ENCODE measurements at places on chromosomes 6 and 20. TPM values are rescaled to one million over a fixed set of nuclear protein-coding genes. Genes with fewer than 3 reads are reported as not detected.

DNA sequence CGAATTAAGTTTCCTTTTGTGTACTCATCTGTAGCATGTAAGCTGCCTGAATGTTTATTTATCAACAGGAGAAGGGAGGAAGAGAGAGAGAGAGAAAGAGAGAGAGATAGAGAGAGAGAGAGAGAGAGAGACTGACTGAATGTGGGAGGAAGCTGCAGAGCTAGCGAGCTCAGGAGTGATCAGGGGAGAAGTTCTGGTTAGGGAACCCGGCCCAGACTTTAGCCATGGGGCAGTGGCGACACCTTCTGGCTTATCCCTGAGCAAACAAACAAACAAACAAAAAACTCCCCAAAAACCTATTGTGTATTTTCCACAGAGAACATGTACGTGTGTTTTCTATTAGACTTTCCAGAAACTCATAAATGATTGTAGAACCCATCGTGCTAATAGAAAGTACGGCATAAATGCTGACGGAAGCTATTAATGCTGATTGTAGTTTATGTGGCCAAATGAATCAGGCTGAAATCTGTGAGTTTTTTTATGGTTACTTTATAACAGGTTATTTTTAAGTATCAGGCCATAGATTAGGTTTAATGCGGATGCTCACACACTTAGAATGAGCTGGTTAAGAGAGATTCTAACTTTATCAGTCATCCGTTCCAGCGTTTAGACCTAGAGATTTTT lies 92.8 kb downstream of the CLIC5 start:
- no peak overlapping the region for H3K4me3 ChIP-seq
- DNase-seq = peak; percentile 41
- no peak overlapping the region for H3K27ac ChIP-seq
- H3K27me3 ChIP-seq = no peaks in the 10 kb centered on the region
- no peaks in the 10 kb centered on the region for H3K36me3 ChIP-seq
- peaks cover 2% of the 10 kb centered on the region for H3K4me1 ChIP-seq

- H3K4me3 ChIP-seq = no peak overlapping the region
- no peaks in the 10 kb centered on the region for H3K36me3 ChIP-seq
- H3K27ac ChIP-seq = no peak overlapping the region
Measured at GRCh38 chr6:106194949-106195921, 109.1 kb downstream of the PRDM1 start.

DNA sequence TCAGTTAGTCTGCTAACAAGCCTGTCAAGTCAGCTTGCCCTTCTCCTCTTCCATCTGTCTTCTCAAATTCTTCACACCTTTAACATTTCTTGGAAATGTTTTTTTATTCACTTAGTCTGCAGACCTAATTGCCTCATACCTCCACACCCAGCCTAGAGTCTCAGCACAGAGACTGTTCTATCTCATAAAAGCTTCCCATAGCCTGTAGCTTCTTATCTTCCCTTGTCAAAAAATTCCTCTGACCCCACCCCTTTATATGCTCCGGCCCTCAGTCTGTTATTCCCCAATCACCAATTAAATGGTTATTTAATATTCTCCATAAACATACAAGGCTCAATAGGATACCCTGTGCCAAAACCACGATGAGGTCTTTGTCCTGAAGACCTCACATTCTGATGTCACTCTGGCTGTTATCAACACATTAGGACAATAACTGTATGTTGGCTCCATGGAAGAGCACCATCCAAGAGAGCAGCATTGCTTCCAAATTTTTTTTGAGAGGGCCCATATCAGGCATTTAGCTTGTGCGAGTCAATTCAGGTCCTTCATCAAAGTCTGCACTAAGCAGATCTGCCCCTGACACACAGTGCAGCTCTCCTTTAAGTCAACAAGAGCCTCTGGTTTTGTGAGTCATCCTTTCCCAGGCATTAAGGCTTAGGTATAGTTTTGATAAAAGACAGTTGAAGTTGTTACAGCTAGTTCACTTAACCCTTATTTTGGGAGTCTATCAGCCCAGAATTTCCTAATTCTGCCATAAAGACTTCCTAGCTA lies 83.2 kb upstream of the TBX18 start:
- no peak overlapping the region for H3K27ac ChIP-seq
- no peak overlapping the region for H3K4me3 ChIP-seq
- H3K36me3 ChIP-seq = no peaks in the 10 kb centered on the region
- no peaks in the 10 kb centered on the region for H3K27me3 ChIP-seq

TREML1 gene
- total RNA-seq = 0.39 TPM

GRCh38 chr6:89928604-89929003 lies 34.3 kb downstream of the GJA10 start:
- peaks cover 13% of the 10 kb centered on the region for H3K36me3 ChIP-seq
- H3K4me3 ChIP-seq = no peak overlapping the region
- DNase-seq = no peak
- no peaks in the 10 kb centered on the region for H3K27me3 ChIP-seq

DNA sequence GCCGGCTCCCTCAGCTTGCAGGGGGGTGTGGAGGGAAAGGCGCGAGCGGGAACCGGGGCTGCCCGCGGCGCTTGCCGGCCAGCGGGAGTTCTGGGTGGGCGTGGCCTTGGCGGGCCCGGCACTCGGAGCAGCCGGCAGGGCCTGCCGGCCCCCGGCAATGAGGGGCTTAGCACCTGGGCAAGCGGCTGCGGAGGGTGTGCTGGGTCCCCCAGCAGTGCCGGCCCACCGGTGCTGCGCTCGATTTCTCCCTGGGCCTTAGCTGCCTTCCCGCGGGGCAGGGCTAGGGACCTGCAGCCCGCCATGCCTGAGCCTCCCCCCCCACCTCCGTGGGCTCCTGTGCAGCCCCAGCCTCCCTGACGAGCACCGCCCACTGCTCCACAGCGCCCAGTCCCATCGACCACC lies 514.5 kb upstream of the GJE1 start:
- no peaks in the 10 kb centered on the region for H3K36me3 ChIP-seq
- no peak overlapping the region for H3K27ac ChIP-seq
- no peaks in the 10 kb centered on the region for H3K4me1 ChIP-seq
- no peaks in the 10 kb centered on the region for H3K27me3 ChIP-seq

MAVS gene
- total RNA-seq = 12.3 TPM

DNA sequence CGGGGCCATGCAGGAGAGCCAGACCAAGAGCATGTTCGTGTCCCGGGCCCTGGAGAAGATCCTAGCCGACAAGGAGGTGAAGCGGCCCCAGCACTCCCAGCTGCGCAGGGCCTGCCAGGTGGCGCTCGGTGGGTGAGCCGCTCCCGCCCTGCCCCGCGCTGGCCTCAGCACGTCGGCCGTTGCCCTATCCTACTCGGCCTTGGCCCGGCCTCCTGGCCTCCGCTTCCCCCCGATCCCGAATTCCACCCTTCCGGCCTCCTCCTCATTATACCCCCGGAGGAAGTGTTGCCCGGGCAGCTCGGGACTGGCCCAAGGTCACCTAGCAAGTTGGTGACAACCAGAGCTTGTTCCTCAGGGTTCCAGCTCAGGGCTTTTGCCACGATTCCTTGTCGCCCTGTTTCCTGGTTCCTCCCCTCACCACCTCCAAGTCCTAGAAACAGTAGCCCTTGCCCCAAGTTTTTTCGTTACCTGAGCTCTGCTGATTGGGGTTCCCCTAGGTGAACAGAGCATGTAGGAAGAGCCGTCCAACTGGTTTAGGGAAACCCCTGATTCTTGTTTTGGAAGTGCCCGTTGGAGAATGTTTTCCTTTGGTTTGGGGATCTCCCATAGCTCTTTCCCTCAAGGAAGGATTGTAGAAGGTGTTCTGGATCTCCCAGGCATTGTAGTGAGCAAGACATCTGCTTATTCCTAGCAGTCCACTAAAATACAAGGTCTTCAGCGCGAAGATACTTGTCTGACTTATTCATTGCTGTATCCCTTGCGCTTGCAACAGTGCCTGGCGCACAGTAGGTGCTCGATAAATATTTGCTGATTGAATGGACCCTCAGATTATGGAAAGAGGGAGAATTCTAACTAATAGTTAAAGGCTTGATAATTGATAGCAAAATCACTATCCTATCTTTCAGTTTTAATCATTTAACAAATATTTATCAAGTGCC lies 641 bp downstream of the ARFGEF2 start:
- no peak overlapping the region for H3K27ac ChIP-seq
- H3K4me3 ChIP-seq = peak overlapping the region; percentile 87
- DNase-seq = no peak

- no peak for DNase-seq
- H3K36me3 ChIP-seq = peaks cover 19% of the 10 kb centered on the region
- H3K4me1 ChIP-seq = no peaks in the 10 kb centered on the region
- H3K27ac ChIP-seq = no peak overlapping the region
Measured at GRCh38 chr6:35911871-35912653, 8.8 kb downstream of the SRPK1 start.

- H3K36me3 ChIP-seq = no peaks in the 10 kb centered on the region
- peaks cover 6% of the 10 kb centered on the region for H3K4me1 ChIP-seq
- no peak for DNase-seq
- H3K4me3 ChIP-seq = no peak within 1 kb of the TSS
- no peaks in the 10 kb centered on the region for H3K27me3 ChIP-seq
Measured at GRCh38 chr6:42173101-42173500, at the start of gene GUCA1A. Gene GUCA1A (plus strand): TSS chr6:42173364. CDS start chr6:42173614, 250 bp downstream.

TRIM31 gene
- total RNA-seq = not detected

DNA sequence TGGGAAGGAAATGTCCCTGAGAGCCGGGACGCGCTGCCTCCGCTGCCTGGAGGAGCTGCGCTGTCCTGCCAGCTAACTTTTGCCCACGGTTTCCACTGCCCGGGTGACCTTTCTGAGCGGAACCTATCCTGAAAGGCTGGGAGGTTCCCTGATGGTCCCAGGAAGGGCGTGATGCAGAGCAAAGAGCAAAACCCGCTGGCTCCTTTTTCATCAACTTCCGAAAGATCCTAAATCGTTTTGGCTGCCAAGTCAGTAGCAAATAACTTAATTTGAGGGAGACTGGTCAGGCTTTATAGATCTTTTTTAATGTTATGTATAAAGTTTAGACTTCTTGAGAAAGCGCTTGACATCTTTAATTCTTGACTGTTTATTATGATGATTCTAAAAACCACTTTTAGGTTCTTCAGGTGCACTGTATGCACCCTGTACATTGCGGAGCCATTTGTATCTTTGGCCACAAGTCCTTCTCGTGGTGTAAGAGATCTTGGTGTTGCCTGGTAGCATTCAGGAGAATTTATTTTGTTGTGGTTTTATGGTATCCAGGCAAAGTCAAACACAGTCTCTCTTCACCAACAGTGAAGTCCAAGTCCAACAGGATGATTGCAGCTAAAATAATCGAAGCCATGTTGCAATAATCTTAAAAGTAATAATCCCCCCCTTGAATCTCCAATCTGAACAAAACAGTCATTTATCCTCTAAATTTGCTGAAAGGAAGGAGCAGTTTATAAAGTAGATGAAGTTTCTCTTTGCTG lies at the start of gene SYNE1:
Gene SYNE1, minus strand, starts transcription at position 67 of the 752 bp plus-strand sequence. CDS start 9,031 bp downstream, outside the sequence.
- H3K27ac ChIP-seq = peak within 1 kb of the TSS; percentile 47
- peaks cover 2% of the 10 kb centered on the region for H3K27me3 ChIP-seq
- no peak for DNase-seq
- peaks cover 13% of the 10 kb centered on the region for H3K4me1 ChIP-seq
- H3K4me3 ChIP-seq = peak within 1 kb of the TSS; percentile 53

- no peak overlapping the region for H3K4me3 ChIP-seq
- H3K27me3 ChIP-seq = no peaks in the 10 kb centered on the region
Measured at GRCh38 chr20:63321148-63321831, 28.3 kb downstream of the COL20A1 start.

GRCh38 chr6:37316071-37316470 lies 37.7 kb upstream of the RNF8 start:
- H3K4me1 ChIP-seq = peaks cover 19% of the 10 kb centered on the region
- no peak overlapping the region for H3K4me3 ChIP-seq
- DNase-seq = no peak

DNA sequence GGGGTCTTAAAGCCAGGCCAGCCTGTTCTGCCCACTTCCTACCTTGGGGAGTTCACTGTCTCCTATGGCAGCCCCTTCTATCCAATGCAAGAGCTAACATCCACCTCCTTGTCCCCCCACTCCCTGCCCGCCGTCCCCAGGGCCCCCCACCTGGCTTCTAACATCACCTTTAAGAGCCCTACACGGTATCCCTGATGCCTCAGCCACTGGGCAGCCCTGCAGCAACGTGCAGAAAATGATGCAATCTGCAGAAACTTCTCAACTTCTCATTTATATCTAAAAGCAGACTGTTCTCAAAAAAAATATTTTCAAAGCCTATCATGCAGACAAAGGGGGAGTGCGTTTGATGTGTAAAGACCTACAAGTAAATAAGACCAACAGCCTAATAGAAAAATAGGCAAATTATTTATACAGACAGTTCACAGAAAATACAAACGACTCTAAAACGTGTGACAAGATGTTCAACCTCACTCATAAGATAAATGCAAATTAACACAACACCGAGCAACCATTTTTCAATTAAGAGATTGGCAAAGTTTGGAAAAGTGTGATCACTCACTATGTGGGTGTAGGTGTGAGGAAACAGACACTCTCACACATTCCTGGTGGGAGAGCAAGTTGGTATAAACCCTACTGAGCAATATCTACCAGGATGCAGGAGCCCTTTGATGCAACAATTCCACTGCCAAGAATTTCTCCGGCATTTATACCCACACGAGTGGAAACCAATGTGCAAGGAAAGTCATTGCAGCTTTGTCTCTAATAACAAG lies 15.1 kb upstream of the HCK start:
- peaks cover 11% of the 10 kb centered on the region for H3K27me3 ChIP-seq
- H3K27ac ChIP-seq = no peak overlapping the region

DNA sequence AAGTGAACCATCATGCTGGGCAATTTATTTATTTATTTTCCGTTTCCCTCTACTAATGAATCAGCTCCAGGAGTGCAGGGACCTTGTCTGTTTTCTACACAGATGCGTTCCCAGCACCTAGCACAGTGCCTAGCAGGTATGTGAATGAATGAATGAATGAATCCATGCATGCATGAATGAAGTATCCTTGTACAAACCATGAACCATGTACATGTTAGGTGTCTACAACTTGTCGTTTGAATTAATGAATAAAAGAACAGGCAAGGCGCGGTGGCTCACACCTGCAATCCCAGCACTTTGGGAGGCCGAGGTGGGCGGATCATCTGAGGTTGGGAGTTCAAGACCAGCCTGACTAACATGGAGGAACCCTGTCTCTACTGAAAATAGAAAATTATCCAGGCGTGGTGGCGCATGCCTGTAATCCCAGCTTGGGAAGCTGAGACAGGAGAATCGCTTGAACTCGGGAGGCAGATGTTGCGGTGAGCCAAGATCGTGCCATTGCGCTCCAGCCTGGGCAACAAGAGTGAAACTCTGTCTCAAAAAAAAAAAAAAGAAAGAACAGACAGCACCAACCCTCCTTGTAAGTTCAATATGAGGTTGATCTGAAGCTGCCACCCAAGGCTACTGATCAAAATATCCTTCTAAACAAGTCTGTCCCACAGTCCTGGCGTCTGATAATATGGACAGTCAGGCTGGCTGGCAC lies 27.3 kb upstream of the SLC9A8 start:
- no peak overlapping the region for H3K27ac ChIP-seq
- no peaks in the 10 kb centered on the region for H3K27me3 ChIP-seq
- no peak for DNase-seq
- H3K36me3 ChIP-seq = no peaks in the 10 kb centered on the region
- no peaks in the 10 kb centered on the region for H3K4me1 ChIP-seq

All from spinal cord (tissue), 10 donors.